ENCODE measurements at places on chromosomes 1 and 21.
A peak's percentile ranks its signal among the peaks of the same experiment; 100 is the strongest.

DNA sequence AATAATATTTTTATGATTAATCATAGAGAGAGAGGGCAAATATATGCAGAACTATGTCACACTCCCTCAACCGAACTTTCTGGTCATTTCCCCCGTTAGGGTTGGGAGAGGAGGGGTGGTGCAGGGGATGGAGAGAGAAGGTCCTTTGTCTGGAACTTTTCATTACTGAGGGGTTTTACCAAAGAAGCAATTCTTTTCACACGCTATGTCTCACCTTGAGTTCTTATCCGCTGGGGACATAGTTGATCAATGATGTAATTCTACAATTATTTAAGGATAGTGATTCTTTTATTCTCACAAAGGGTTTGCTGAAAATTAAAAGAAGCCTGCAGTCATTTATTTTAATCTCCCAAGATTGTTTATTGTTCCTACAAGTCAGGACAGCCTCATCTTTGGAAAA is 98.3 kb upstream of the RUNX1 start:
- DNase-seq = no peak

DNA sequence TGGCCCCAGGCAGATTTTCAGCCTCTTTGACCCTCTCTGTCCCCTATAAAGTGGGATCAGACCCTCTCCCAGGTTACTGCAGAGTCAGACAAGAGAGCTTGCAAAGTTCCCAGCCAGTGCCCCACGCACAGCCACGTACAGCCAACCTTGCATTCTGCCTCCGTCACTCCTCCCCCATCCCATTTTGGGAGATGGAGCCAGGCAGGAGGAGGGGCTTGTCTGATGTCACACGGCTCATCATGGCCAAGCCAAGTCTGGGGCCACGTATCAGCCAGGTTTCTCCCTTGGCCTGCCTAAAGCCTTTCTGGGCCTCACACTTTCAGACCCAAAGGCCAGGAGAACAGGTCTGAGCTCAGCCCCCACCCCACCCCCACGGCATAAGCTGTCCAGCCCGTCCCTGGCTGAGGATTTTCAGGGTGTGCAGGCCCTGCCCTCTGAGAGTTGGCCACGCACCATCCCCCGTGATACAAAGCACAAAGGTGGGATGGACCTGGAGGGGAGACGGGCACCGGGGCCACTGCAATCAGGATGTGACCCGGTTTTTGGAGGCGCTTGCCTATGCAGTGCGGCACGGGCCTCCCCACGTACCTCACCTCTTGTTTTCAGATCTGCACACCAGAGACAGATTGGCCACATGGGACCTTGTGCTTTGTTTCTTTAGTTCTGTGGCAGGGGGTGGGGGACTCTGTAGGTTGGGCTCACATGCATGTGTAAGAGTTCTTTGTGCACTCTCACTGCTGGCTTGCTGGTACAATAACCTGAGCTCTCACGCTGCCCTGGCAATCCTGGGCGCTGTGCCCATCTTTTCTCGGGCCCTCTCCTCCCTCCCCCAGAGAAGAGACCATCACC is 47.6 kb downstream of the TRIM11 start:
- DNase-seq = no peak

DNA sequence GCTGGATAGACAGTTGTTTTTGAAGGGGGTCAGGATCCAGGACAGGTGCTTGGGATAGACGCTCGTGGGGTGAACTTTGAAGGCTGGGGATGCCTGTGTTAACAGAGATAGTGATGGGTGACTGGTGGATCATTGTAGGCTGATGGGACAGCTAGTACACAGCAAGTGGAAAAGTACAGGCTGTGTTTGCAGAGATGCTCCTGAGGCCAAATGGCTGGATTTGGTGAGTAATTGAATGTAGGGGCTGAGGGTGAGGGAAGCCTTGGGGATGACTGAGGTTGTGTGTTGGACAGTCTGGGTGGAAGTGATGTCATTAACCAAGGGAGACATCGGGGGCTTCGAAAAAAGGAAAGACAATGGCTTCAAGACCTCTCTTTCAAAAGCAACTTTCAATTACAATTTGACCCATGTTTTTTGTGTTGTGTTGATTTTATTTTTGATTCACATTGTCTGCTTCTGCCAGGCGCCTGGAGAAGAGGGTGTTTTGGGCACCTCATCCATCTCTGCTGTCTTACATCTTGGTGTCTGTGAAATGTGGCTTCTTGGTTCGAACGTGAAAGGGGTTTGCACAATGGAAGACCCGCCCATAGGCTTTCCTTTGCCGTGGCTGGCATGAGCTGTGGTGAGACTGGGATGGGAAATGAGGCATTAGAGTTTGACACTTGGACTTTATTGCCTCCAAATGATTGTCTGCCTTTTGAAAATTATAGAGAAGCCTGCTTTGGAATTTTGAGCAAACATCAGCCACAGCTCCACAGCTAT is 147.5 kb downstream of the FOXD2 start:
- no peak for DNase-seq

DNA sequence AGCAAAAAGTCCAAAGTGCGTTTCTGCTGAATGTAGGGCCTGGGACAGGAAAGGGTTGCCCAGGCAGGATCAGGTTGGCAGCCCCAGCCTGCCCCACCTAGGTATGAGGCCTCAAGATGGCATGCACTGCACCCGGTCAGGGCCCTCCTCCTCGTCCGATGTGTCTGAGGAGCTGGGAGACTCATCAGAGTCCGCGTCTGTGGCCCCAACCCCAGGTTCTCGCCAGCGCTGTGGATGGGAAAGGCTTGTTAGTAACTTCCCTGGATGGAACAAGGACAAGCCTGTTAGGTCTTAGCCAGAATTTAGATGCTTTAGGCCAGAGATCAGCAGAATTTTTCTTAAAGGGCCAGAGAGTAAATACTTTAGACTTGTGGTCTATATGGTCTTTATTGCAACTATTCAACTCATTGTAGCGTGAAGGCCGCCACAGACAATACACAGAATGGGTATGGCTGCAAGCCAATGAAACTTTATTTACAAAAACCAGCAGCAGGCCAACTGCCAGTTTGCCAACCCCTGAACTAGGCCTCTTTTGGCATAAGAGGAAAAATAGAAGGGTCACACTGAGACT is 12.4 kb downstream of the PEA15 start:
- DNase-seq = peak; percentile 34

- DNase-seq = no peak
These were observed 389.1 kb upstream of the ZP4 start for GRCh38 chr1:238279694-238280380.

GRCh38 chr1:170077926-170078325 is 3.4 kb upstream of the KIFAP3 start:
- no peak for DNase-seq
